ENCODE measurements at places on chromosomes 16 and 17.

DNA sequence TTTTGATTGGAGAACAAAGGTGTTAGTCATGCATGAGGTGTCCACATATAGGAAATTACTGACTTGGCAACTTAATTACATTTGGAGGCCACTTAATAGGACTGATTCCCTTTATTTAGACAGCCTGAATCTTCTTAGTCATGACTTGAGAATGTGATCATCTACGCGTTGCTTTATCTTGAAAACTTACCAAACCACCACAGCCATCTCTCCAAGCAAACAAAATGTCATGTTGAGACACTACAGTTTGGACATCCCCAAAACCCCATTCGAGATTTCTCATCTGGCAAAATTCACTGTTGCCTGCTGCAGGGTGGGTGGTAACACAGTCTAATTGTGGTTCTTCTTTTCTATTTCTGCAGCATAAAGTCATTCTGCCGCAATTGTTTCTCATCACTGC lies 176.5 kb upstream of the CDH5 start:
- DNase-seq = no peak

DNA sequence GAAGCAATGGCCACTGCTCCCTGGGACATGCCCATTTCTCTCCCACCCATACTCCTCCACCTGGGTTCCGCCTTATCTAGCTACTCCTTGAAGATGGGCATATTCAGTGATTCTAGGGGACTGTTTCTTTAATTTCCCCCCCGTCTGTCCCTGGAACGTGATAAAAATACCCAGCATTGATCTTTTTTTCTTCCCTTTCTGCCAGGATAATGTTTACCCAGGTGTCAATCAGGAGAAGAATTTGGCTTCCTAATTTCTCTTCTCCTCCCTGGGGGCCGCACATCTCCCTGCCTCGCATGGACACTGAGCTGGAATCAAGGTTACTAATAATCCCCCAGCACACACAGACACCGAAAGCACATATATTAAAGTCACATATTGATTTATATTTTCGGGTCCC lies 35.2 kb downstream of the DCAKD start:
- DNase-seq = no peak

GRCh38 chr17:71183066-71183660 lies 937.7 kb upstream of the SOX9 start:
- no peak for DNase-seq

DNA sequence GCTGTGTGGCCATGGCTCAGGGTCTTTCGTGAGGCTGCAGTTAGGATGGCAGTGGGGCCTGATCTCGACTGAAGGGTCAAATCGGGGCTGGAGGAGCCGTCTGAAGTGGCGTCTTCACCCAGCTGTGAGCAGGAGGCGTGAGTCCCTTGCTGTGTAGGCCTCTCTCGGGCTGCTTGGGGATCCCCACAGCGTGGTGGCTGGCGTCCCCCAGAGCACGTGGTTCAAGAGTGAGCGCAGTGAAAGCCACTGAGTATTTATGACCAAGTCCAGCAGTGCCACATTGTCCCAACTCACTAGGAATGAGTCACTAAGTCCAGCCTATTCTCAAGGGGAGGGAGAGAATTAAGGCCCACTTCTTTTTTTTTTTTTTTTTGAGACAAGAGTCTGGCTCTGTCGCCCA lies 11.7 kb upstream of the TCF25 start:
- DNase-seq = no peak

GRCh38 chr17:29615492-29616299 lies 7.0 kb downstream of the CORO6 start:
- DNase-seq = peak; percentile 83

DNA sequence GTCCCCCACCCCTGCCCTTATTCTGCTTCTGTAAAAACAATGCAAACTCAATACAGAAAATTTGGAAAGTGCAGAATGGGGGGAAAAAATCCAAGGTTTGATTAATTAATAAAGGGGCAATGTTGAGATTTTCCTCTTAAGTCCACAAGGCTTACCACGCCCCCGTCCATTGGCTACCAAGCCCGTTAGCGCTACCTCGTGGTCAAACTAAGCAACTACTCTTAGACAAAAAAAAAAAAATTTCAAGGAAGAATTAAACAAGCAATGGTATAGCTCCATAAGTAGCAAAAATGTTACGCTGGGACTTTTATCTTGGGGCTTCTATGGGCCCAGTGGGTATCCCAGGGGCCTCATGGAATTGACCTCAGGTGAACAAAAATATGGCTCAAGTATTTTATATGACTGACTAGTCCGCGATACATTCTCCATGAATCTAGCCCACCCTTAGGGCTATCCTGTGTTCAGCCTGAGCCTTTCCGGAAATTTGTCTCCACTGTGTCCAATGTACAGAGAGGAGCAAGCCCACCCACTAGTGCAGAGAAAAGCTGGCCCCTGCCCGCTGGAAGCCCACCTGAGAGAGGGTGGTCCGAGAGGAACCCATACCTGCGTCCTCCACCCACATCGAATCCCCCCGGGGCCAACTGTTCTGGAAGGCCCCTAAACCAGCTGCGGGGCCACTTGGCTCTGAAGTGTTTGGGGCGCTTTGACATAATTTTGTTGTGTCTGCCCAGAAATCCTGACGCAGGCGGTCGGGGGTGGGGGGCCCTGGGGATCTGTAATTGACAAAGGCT lies 19.1 kb upstream of the TEX2 start:
- DNase-seq = peak; percentile 52

GRCh38 chr16:1527836-1528811 lies 5.3 kb upstream of the TMEM204 start:
- no peak for DNase-seq

- no peak for DNase-seq
Observed at GRCh38 chr16:67053767-67054334, 24.9 kb downstream of the CBFB start.

DNA sequence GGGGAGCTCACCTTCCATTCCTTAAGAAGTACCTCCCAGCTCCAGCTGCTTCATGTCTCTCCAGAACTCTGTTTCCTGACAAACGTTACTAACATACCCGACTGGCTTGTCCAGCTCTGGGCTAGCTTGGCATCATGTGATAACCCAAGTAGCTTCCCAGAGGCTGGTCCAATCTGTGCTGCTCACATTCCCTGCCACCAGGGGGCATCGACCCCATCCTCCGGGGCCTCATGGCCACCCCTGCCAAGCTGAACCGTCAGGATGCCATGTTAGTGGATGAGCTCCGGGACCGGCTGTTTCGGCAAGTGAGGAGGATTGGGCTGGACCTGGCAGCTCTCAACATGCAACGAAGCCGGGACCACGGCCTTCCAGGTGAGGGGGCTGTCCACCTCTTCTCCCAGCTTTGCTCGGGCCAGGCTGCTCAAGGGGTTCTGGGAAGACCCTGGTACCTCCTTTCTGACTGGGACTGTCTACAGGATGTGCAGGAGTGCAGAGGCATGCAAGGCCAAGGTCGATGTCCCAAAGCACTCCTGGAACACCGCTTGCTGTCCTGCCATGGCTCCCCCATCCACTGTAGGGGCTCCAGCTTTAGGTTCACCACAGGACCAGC lies 7.6 kb downstream of the EPX start:
- DNase-seq = no peak

GRCh38 chr17:50063561-50064252 lies 7.8 kb downstream of the ITGA3 start:
- no peak for DNase-seq

- no peak for DNase-seq
Observed at GRCh38 chr16:85563515-85564276, 49.4 kb upstream of the GSE1 start.

DNA sequence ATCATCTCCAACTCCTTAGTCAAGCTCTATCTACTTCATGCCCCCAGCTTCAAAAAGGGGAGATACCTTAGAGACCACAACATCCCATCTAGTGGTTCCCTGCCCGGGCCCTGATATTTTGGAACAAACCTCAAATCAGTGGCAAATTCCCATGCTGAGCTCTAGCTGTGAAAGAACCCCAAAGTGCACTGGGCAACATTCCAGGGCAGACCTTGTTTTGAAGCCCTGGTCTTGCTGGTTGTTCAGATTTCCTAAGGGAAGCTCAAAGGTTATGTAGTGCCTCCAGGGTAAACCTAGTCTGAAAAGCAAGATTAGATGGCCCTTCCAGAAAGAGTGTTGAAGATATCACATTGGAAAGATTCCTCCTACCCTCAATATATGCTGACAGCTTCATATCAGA lies 16.3 kb downstream of the FAM117A start:
- DNase-seq = no peak
